Fibroblast of skin of left biceps (primary cell): ENCODE measurements at places on chromosomes 2 and 18.
A peak's percentile ranks its signal among the peaks of the same experiment; 100 is the strongest.

- DNase-seq, result no peak
Measured at GRCh38 chr2:45040786-45041185, 31.5 kb upstream of the SIX2 start.

DNA sequence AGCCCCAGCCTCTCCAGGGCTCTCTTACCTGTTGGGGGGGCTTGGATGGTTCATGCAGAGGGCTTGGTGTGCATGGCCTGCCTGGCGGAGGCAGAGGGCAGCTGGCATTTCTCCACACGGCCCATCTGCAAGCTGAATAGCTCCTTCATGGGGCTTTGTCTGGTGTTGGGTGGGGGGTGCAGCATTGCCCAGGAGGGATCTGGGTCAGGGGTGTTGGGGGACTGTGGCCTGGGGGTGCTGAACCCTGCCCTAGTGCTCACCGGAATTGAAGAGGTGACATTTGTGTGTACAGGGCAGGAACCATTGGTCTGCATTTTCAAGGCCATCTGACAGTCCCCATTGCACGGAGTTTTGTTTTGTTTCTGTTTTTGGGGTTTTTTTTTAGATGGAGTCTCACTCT is 58.8 kb upstream of the HAAO start:
- no peak for DNase-seq

DNA sequence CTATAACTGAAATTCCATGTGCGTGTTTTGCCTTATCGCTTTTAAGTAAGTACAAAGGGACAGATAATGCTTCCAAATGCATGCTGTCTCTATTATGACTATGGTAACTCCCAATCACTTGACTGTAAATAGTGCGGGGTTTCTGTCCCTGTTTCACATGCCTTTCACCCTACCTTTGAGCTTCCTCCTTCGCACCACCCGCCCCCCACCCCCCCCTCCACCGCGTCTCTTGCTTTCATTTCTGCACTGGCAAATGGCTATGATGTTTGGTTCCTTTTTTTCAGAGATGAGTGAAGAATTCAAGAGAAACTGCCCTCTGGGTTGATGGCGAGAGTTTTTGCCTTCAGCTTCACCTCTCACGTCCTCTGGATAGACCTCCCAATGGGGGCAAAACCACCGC is 25.0 kb upstream of the SPP2 start:
- DNase-seq, result no peak

GRCh38 chr2:223855426-223855825 is 18.0 kb upstream of the AP1S3 start:
- no peak for DNase-seq

- DNase-seq, result no peak
Measured at GRCh38 chr2:137981112-137981656, 16.9 kb downstream of the HNMT start.

DNA sequence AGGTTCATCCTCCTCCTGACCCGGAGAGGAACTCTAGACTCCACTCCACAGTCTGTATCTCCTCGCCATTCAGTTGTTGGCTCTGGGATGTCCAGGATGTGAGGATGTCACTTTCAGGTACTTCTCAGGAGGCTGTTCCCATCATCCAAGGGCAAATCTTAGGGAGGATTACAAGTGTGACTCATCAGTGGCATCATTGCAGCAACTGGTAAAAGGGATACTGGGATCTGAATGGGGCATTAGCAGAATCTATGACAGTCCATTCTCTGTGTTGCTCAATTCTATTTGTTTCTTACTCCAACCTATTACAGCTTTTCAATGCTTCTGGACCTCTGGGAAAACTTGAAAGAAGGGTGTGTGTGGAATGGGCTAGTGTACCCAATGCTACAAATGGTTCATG is 81.5 kb upstream of the FN1 start:
- no peak for DNase-seq

DNA sequence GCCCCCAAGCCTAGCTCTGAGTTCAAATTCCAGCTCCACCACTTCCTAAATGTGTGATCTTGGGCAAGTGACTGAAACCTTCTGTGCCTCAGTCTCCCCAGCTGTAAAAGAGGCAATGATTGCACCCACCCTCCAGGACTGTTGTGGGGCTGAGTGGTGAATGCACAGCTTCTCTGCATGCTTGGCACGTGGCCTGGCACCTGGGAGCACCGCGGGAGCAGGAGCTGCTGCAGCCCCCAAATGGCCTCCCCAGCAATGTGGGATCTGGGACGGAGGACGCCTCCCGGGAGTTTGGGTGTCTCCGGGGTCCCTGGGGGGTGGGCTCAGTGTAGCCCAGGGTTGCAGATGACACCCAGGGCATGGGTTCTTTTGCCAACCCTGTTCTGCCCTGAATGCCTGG is 1.6 kb downstream of the KLHL30 start:
- no peak for DNase-seq

- no peak for DNase-seq
Measured at GRCh38 chr2:60554074-60554645, 706 bp upstream of the BCL11A start.

DNA sequence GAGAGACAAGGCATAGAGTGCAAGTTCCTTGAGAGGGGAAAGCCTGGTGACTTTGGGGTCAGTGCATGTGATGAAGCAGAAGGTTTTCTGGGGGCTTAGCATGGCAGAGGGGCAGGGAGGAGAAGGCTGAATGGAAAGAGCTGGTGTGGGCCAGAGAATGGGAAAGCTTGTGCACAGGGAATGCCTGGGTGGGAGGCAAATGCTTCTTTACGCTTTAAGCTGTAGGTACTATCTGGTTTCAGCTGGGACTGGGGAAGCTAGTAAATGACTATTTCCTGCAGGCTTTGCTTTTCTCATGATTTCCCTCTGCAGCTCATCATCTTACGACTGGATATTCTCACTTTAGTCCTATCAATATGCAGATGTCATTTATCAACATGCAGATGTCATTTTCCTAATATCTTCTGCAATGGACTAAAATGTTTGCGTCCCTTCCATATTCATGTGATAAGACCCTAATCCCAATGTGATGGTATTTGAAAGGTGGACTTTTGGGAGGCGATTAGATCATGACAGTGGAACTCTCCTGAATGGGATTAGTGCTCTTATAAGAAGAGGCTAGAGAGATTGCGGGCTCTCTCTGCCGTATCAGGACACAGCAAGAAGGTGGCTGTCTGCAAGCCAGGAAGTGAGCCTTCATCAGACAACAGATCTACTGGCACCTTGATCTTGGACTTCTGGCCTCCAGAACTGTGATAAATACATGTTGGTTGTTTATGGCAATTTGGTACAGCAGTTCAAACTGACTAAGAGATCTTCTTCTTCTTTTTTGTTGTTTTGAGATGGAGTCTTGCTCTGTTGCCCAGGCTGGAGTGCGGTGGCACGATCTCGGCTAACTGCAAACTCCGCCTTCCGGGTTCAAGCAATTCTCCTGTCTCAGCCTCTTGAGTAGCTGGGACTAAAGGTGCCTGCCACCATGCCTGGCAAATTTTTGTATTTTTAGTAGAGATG is 50.1 kb downstream of the MYCN start:
- no peak for DNase-seq

DNA sequence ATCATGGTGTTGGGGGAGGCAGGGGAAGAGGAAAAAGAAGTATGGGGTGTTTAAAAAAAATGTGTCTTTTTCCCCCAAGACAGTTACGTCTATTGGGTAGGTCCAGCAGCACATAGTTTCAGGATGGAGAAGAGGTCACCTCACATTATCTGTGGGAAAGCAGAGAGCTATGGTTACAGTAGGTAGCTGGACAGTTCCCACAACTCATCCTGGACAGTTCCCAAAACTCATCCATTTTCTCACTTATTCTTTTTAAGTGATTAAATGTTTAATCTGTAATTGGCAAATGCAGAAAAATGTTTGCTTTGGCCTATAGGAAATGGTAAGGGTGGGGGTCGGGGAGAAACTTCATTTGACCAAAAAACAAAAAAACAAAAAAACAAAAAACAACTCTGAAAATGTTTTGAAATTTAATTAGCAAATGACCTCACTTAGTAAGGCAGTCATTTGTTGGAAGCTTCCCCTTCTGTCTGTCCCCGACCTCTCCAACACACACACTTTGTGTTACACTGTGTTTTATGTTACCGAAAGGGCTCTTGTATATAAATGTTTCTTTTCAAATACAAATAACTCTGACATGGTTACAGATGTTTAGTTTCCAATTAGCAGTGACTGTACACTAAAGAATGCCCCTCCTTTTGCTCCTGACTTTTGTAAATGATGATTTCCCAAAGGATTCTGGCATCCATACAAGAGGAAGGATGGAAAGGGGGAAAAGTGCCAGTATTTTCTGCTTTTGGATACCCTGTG is 173.3 kb upstream of the ZFP36L2 start:
- peak; percentile 75 for DNase-seq
